ENCODE measurements at places on chromosomes 11 and 22. TPM values are rescaled to one million over a fixed set of nuclear protein-coding genes. Genes with fewer than 3 reads are reported as not detected.

Gene C11orf21
- 2.1 TPM for total RNA-seq

DNA sequence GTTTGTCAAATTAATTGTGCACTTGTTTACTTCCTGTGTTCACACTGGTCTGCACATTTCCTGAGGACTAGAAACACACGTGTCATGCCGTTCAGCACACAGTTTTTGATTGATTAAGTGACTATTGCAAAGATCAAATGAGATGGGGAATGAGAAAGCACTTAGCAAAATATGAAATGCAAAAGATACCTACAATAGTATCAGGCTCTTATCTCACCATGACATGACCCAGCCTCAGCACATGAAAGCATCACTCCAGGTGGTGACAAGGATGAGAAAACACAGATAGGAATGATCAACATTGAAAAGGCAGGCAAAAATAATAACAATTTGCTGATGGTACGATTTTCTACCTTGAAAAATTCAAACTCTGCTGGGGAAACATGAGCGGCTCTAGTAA lies 42.1 kb upstream of the TP53I11 start:
- no peaks in the 10 kb centered on the region for H3K36me3 ChIP-seq
- no peak overlapping the region for H3K4me3 ChIP-seq
- no peak overlapping the region for H3K27ac ChIP-seq
- DNase-seq: no peak

Gene F2
- total RNA-seq: not detected

GRCh38 chr11:128713595-128713994 lies 19.7 kb downstream of the FLI1 start:
- DNase-seq: no peak
- no peak overlapping the region for H3K4me3 ChIP-seq
- peak overlapping the region; percentile 62 for H3K27ac ChIP-seq

DNA sequence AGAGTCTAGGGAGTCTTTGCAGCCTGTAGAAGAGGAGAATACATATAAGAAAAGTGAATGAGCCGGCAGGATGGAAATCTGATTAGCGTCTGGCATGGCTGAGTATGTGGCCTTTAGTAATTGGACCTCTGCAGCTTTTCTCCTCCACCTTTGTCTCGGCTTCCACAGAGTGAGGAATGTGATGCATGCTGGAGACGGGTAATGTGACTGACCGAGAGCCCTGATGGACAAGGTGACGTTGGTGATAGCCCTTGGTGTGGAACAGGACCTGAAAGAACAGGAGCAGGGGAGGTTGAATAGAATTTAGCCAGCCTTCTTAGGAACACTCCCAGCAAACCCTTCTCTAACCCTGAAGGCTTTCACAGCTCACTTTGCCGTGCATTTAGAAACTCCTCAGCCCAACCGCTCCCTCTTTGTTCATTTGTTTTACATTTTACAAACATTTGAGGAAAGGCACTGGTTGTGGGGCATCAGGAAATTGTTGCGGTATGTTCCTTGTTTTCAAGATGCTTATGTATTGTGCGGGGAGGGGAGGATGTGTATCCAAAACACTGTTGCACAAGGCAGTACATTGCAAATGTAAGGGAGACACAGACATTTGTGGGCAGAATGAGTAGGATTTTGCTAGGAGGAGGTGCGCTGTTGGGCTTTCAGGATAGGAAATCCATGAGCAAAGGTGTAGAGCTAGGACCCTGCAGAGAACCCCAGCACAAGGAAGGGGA lies 6.9 kb downstream of the GTPBP1 start:
- H3K4me3 ChIP-seq: no peak overlapping the region
- peaks cover 50% of the 10 kb centered on the region for H3K4me1 ChIP-seq
- no peak overlapping the region for H3K27ac ChIP-seq

Gene PDE3B
- 42.3 TPM for total RNA-seq

GRCh38 chr11:494761-495536 lies 12.1 kb downstream of the RNH1 start:
- DNase-seq: no peak
- peaks cover 34% of the 10 kb centered on the region for H3K36me3 ChIP-seq
- no peaks in the 10 kb centered on the region for H3K27me3 ChIP-seq
- no peak overlapping the region for H3K4me3 ChIP-seq

GRCh38 chr22:21952586-21953571 lies at the start of gene PPM1F:
TSS of gene PPM1F (minus strand) at chr22:21952848. CDS start at chr22:21946048, 6,800 bp downstream.
- DNase-seq: peak; percentile 89
- peaks cover 3% of the 10 kb centered on the region for H3K36me3 ChIP-seq
- H3K27me3 ChIP-seq: no peaks in the 10 kb centered on the region
- H3K4me3 ChIP-seq: peak within 1 kb of the TSS; percentile 84
- H3K4me1 ChIP-seq: peaks cover 13% of the 10 kb centered on the region
- H3K27ac ChIP-seq: peak within 1 kb of the TSS; percentile 75

GRCh38 chr11:1777737-1778136 lies 14.0 kb upstream of the CTSD start:
- H3K27me3 ChIP-seq: no peaks in the 10 kb centered on the region
- no peak overlapping the region for H3K4me3 ChIP-seq
- no peaks in the 10 kb centered on the region for H3K36me3 ChIP-seq
- no peak for DNase-seq
- H3K27ac ChIP-seq: no peak overlapping the region
- peaks cover 6% of the 10 kb centered on the region for H3K4me1 ChIP-seq

GRCh38 chr11:135033540-135033939 lies 621.5 kb upstream of the B3GAT1 start:
- DNase-seq: no peak
- H3K27me3 ChIP-seq: peaks cover 13% of the 10 kb centered on the region
- H3K36me3 ChIP-seq: no peaks in the 10 kb centered on the region
- no peaks in the 10 kb centered on the region for H3K4me1 ChIP-seq
- H3K27ac ChIP-seq: no peak overlapping the region
- H3K4me3 ChIP-seq: no peak overlapping the region

Gene OR51A7
- not detected for total RNA-seq

Gene RTN4RL2
- total RNA-seq: 0.23 TPM

Gene SLC16A8
- not detected for total RNA-seq

DNA sequence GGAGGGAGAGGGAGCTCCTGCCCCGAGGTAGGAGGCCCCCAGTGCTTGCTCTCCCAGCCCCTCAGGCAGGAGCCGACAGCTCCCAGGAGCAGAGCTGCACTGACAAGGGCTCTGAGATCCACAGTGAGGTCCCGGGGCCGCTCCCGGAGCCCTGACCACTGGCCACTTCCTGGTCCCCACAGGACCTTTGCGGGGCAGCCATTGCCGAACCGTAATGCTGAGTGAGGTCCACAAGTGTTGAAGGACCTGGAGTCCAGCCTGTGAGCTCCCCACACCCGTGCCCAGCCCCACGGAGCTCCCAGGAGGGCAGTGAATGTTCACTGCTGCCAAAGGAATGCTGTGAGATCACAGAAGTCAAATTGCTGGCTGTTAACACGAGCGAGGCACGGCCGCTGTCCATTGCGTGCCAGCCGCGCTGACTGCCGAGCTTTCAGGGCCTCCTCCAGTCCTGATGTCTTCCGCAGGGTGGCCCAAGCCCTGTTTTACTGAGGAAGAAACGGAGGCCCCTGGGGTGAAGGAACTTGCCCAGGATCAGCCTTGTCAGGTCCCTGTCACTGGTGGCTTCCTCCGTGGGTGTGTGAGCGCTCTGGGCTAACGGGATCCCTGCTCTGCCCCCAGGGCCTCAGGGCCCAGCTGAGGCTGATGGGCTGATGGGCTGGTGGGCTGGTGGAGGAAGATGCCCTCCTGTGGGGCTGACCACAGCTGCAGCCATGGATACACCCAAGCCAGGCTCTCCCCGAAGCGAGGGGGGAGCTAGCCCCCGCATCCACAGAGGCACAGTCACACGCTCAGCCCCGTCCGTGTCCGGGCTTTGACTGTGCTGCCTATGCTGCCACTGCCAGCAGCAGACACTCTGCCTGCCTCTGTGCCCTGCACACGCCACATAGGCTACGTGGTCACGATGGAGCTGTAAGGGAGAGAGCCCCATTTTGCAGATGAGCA lies 70.8 kb downstream of the WNT7B start:
- no peak overlapping the region for H3K27ac ChIP-seq
- H3K27me3 ChIP-seq: peaks cover 11% of the 10 kb centered on the region
- no peak for DNase-seq

- H3K36me3 ChIP-seq: no peaks in the 10 kb centered on the region
- no peaks in the 10 kb centered on the region for H3K27me3 ChIP-seq
- H3K27ac ChIP-seq: no peak overlapping the region
- H3K4me3 ChIP-seq: no peak overlapping the region
- H3K4me1 ChIP-seq: no peaks in the 10 kb centered on the region
Measured at GRCh38 chr11:8704136-8704535, 21.5 kb downstream of the RPL27A start.

GRCh38 chr22:36325154-36326031 lies 62.4 kb downstream of the MYH9 start:
- DNase-seq: no peak
- H3K4me1 ChIP-seq: peaks cover 41% of the 10 kb centered on the region
- peak overlapping the region; percentile 100 for H3K27ac ChIP-seq
- H3K27me3 ChIP-seq: no peaks in the 10 kb centered on the region

DNA sequence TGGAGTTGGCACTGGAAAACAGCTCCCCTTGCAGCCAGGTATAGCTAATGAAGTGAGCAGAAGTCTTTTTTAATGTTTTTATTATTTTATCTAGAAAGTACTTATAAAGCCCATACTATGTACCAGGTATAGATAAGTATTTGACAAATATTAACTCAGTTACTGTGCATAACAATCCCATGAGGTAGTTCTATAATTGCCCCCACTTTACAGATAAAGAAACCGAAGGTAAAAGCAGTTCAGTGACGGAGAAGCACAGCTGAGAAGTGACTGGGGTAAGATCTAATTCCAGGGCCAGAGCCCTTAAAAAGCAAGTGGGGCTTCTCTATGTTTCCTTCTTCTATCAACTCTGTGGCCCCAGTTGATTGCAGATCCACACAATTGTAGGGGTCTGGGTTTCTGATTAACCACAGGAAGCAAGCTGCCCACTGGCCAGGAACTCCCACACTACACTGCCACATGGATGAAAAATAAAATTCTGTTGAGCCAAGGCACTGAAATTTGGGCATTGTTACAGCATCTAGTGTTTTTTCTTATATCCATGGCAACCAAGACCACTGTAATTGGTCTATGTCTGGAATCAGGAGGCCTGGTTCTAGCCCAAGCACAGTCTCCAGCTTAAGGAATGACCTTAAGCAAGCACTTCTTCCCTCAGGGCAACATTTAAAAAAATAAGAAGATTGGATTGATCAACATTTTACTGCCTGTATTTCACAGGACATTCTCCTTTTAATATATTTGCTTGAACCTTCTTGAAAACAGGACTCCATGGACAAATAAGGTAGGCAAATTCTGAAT lies 55.3 kb upstream of the TEAD1 start:
- peaks cover 9% of the 10 kb centered on the region for H3K27me3 ChIP-seq
- no peaks in the 10 kb centered on the region for H3K4me1 ChIP-seq
- no peak overlapping the region for H3K4me3 ChIP-seq
- H3K36me3 ChIP-seq: no peaks in the 10 kb centered on the region
- H3K27ac ChIP-seq: no peak overlapping the region

DNA sequence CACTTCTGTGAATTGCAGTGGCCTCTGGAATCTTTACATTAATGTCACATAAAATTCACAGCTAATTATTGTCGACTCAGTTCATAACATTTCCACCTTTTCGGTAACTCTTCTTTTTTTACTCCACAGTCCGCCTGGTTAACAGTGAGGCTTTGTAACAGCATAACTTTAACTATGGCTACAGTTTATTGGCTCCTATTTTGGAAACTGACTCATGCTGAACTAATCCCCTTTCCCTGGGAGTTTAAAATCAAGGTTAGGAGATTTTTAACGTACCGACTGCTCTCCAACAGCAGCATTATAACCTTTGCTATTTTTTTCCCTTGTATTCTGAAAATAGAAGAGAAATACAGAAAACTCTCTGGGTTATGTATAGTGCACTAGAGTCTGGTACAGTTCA lies 3.2 kb upstream of the POGLUT3 start:
- no peaks in the 10 kb centered on the region for H3K27me3 ChIP-seq
- no peak for DNase-seq
- H3K36me3 ChIP-seq: peaks cover 3% of the 10 kb centered on the region
- no peak overlapping the region for H3K27ac ChIP-seq

- H3K27me3 ChIP-seq: no peaks in the 10 kb centered on the region
- no peak overlapping the region for H3K27ac ChIP-seq
- no peaks in the 10 kb centered on the region for H3K36me3 ChIP-seq
Measured at GRCh38 chr22:46620588-46621242, 529 bp downstream of the GRAMD4 start.

DNA sequence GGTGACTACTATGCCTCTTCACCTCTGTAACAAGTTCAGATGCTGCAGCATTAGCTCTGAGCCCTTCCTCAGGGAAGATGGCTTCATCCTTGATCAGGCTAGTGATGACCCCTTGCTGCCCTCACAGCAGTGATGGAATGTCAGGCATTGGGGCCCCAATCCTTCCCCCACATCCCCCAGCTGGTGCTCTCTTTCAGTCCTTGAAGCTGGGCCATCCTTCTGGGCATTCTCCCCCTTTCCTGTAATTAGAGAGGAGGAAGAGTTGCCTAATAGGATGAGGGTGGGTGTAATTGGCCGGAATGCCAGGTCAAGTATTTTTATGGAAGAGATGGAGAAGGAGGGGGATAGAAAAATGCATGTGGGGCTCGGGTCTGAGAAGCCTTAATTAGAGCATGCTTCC lies 62.6 kb downstream of the TRAF6 start:
- H3K27ac ChIP-seq: no peak overlapping the region
- peaks cover 3% of the 10 kb centered on the region for H3K36me3 ChIP-seq
- H3K27me3 ChIP-seq: no peaks in the 10 kb centered on the region
- DNase-seq: no peak

GRCh38 chr11:11635443-11635842 lies 13.6 kb upstream of the GALNT18 start:
- no peak for DNase-seq
- H3K36me3 ChIP-seq: no peaks in the 10 kb centered on the region
- peaks cover 11% of the 10 kb centered on the region for H3K27me3 ChIP-seq
- H3K4me1 ChIP-seq: no peaks in the 10 kb centered on the region

GRCh38 chr11:71548716-71549151 lies 514 bp downstream of the KRTAP5-9 start:
- no peaks in the 10 kb centered on the region for H3K36me3 ChIP-seq
- no peak overlapping the region for H3K27ac ChIP-seq
- peaks cover 14% of the 10 kb centered on the region for H3K27me3 ChIP-seq

GRCh38 chr22:26586556-26587325 lies 3.2 kb downstream of the TPST2 start:
- peak overlapping the region; percentile 88 for H3K27ac ChIP-seq
- no peaks in the 10 kb centered on the region for H3K27me3 ChIP-seq
- H3K4me3 ChIP-seq: peak overlapping the region; percentile 60
- H3K4me1 ChIP-seq: peaks cover 63% of the 10 kb centered on the region

DNA sequence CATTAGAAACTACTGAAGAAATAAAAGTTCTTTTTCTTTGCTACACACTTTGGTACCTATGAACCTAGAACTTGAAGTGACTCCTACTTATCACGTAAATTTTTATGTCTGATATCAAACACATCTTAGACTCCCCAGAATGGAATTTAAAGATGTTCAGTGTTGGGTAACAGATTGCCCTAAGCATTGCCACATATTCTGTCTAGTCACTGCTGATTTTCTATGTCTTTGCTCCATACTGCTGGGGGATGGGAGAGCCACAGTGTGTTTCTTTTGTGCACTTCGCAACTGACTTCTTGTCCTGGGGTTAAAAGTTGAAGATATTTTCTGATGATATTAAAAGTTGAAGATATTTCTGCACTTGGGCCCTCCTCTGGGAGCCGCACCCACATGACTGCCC lies 19.4 kb upstream of the MYO18B start:
- no peak overlapping the region for H3K4me3 ChIP-seq
- peaks cover 10% of the 10 kb centered on the region for H3K4me1 ChIP-seq
- DNase-seq: no peak
- H3K36me3 ChIP-seq: peaks cover 2% of the 10 kb centered on the region
- H3K27me3 ChIP-seq: no peaks in the 10 kb centered on the region

- H3K4me1 ChIP-seq: no peaks in the 10 kb centered on the region
- DNase-seq: peak; percentile 23
- peaks cover 1% of the 10 kb centered on the region for H3K27me3 ChIP-seq
- no peak overlapping the region for H3K4me3 ChIP-seq
Measured at GRCh38 chr22:19663286-19663815, 51.0 kb upstream of the SEPTIN5 start.

Data from activated CD8-positive, alpha-beta T cell treated with anti-CD3 and anti-CD28 coated beads for 36 hours (primary cell).